ENCODE measurements at places on chromosomes 2 and 18.

GRCh38 chr2:26847655-26848335 lies at the start of gene DPYSL5:
Gene DPYSL5 (plus strand): TSS chr2:26848132. CDS start chr2:26898500, 50,368 bp downstream.
- DNase-seq: peak; percentile 24

DNA sequence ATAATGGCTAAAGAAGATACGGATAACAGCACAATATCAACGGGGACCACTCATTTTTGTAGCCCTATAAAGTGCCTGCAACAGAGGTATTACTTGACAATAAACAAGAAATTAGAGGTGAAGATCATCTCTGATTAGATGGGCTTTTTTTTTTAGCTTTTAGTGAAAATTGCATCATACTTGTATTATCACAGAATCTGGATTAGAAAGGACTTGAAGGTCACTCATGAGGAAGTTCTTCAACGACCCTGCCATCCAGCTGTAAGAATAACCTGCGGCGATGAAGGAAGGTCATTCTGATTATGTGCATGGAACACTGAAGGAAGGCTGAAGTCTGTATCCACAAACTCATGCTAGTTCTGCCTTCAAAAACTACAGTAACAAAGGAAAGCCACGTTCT lies 40.5 kb downstream of the THOC1 start:
- DNase-seq: no peak

GRCh38 chr2:217076058-217076435 lies 216.2 kb upstream of the TNP1 start:
- no peak for DNase-seq

- DNase-seq: peak; percentile 56
These were observed 150.0 kb upstream of the ALKAL2 start for GRCh38 chr2:437756-438393.

- no peak for DNase-seq
These were observed 10.7 kb upstream of the MRO start for GRCh38 chr18:50830544-50830943.

- DNase-seq: no peak
These were observed 134.5 kb upstream of the CAB39 start for GRCh38 chr2:230578106-230578505.

DNA sequence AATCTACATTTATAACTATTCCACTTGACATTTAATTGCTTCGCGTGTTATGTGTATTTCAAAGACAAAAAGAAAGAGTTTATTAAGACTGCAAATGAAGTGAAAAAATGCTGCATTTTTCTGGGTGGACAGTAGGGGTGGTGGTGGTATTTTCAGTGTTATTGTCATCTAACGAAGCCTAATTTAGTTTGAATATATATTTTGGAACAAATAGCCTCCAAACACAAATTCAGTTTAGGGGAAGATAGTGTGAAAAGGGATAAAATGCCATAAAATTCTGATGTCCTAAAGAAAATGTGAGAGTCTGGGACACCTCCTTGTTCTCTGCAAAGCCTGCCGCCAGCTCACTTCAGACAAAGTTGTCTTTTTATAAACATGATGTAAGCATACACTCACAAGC lies 425.1 kb downstream of the NRXN1 start:
- no peak for DNase-seq

DNA sequence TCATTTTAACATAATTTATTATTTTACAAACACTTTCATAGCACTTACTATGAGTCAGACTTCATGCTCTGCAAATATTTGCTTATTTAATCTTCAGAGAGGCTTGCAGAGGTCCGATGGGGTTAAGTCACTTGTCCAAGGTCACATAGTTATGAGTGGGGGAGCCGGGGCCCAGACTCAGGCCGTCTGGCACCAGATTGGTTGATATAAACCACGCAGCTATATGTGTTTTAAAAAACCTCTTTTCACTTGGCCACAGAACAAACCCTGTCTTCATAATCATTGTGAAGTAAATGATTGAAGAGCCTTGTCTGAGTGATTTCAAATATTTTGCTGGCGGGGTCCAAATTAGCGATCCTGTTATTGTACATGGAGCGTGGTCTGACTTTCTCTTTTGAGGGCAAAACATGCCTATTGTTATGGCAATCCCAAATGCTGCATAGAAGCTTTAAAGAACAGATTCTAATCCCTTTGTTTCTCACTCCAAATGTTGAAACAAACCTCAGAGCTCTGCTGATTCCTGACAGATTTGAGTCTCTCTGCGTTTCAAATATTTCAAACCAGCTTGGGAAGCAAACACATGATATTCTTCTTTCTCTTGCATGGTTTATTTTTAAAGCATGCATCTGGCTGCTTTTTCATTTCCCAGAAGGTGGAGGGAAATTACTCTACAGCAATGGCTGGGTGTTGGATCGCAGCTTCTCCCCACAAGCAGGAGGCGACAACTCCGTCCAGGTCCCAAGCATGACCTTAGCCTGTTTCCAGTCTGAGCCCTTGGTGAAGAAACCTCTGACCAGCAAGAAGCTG lies 142.4 kb downstream of the DDX1 start:
- no peak for DNase-seq

GRCh38 chr18:42340423-42341009 lies 385.5 kb downstream of the PIK3C3 start:
- no peak for DNase-seq

DNA sequence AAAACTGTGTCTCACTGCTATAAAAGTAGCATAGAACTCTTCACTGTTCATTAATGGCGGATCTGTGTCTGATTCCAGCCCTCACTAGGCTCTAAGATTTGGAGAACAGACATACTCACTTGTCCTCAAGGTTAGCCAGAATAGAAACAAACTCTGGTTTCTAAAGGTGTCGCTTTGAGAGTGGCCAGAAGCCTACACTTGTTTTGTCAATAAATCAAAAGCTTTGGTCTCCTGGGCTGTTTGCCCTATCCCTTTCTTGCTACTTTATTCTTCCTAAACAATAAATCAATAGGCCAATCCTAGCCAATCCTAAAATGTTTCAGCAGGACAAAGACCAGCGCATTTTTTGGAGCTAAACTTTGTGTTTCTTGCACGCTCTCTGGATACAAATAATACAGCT lies 1064.6 kb upstream of the CHAC2 start:
- DNase-seq: no peak

DNA sequence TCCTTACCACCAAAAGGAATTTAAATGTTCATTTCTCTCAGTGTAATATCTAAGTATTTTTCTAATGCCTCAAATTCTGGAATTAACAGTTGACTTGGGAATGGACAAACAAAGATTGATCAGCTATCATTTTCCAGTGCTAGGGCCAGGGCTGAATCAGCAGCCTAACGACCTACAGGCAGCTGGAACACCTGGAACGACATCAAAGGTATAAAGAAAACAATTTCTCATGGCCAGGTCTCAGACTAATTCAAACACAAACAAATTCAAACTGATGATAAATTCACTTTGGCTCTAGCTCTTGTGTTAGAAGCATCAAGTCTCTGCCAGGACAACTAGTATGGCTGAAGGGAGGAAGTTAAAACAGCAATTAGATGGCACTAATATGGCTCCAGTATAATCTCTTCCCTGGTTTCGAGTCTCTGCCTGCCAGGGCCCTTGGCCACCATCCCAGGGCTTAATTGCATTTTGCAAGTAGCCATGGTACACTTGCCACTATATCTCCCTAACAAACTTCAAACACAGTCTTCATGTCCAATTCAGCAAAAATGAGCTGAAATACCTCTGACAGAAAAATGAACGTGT lies 70.2 kb upstream of the FSHR start:
- DNase-seq: no peak

DNA sequence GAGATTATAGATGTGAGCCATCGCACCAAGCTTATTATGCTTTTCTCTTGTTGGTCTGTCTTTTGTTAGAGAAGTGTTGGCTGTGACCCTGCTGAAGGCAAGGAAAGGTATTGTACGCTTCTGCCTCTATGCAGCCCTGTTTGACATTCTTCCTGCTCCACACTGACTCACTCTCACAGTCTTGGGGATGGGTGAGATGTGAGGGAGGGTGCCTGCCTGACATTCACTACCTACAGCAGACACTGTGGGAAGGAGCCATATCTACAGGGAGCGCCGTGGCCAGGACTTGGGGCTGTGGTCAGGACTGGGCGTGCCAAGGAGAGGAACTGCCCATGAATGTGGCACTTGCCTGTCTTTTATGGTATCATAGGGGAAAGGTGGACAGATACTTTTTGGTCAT lies 43.9 kb upstream of the FHL2 start:
- no peak for DNase-seq

GRCh38 chr2:20620271-20620681 lies 30.6 kb downstream of the HS1BP3 start:
- DNase-seq: no peak

Measured in activated CD4-positive, alpha-beta T cell treated with anti-CD3 and anti-CD28 coated beads for 48 hours (primary cell).